ENCODE measurements at places on chromosomes 5 and 9. TPM values are rescaled to one million over a fixed set of nuclear protein-coding genes. Genes with fewer than 3 reads are reported as not detected.

- DNase-seq: no peak
Observed at GRCh38 chr5:78204241-78204640, 90.3 kb downstream of the AP3B1 start.

GRCh38 chr5:132477784-132478365, 12.7 kb downstream of the IRF1 start:
- no peak for DNase-seq

GRCh38 chr5:63923914-63924313, 38.3 kb downstream of the HTR1A start:
- DNase-seq: no peak

DNA sequence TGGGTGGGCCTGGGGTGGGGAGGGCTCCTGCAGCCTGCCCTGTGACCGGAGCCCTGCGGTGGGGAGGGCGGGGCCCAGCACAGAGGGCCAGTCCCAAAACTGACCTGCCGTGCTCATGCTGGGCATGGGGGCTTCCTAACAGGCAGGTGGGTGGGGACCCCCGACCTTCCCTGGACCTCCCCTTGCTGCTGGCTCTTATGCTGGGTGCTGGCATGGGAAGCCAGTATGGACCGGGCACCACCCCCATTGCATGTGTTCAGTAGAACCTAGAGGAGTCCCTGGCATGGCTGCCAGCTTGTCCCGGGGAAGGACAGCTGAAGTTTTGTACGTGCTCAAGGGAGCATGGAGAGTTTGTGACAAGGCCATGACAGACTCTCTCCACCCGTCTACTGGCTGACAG, 37.1 kb downstream of the WNK2 start:
- no peak for DNase-seq

DNA sequence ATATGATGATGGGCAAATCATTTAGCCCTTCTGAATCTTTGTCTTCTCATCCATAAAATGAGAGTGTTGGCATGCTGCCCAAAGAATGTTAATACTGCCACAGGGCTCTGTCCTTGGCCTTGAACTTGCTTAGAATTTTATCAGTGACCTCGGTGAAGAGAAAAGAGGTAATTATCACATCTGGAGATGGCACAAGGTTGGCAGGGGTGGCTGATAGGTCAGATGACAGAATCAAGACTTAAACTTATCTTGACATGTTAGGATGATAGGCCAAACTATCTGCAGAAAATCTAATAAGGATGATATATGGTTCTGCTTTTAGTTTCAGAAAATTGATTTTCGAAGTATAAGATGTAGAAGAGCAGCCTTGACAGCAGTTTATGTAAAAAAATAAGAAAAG, 599.1 kb upstream of the CLINT1 start:
- DNase-seq: no peak

GRCh38 chr5:7781899-7782298, 69.0 kb downstream of the CFAP90 start:
- no peak for DNase-seq

- DNase-seq: no peak
Observed at GRCh38 chr5:180977852-180978251, 10.8 kb upstream of the BTNL3 start.

GRCh38 chr5:4097199-4097598, 501.6 kb downstream of the IRX1 start:
- DNase-seq: no peak

- DNase-seq: no peak
Observed at GRCh38 chr5:62342476-62342837, 36.5 kb downstream of the KIF2A start.

GRCh38 chr9:32344551-32345182, 39.8 kb upstream of the ACO1 start:
- no peak for DNase-seq

- no peak for DNase-seq
Observed at GRCh38 chr5:178387061-178387855, 154.7 kb upstream of the PHYKPL start.

The SLC22A4 gene
- total RNA-seq: 3.1 TPM

The ZMAT2 gene
- total RNA-seq: 58.5 TPM

The MYO10 gene
- total RNA-seq: 19.7 TPM

The LCN15 gene
- total RNA-seq: not detected

The PDGFRB gene
- total RNA-seq: 108 TPM

The SPATA31D3 gene
- total RNA-seq: not detected

The DAB2 gene
- 77.2 TPM for total RNA-seq

The NTRK2 gene
- 3.0 TPM for total RNA-seq

Measured in ureter (tissue), 1 donor.